ENCODE measurements at places on chromosomes 1 and 21.

- no peak for DNase-seq
Measured at GRCh38 chr1:244302876-244303609, 148.7 kb downstream of the ADSS2 start.

- DNase-seq, result no peak
Measured at GRCh38 chr1:210434223-210434622, 105.5 kb downstream of the HHAT start.

DNA sequence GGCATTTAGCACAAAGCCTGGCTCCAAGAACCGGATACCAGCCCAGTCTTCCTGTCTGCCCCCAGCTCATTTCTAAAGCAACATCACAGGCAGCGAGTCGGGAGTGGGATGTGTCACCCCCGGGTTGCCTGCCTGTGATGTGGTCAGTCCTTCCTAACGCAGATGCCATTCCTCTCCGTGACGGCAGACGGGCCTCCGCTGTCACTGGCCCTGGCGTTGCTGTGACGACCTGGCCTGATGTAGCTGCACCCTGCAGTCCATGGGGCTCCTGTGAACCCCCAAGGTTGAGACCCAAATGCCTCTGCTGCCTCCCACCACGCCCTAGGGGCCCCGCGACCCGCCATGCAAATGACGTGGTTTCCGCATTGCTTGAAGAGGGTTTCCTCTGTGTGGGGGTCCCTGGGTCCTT lies 12.3 kb downstream of the TNFRSF1B start:
- DNase-seq, result no peak

DNA sequence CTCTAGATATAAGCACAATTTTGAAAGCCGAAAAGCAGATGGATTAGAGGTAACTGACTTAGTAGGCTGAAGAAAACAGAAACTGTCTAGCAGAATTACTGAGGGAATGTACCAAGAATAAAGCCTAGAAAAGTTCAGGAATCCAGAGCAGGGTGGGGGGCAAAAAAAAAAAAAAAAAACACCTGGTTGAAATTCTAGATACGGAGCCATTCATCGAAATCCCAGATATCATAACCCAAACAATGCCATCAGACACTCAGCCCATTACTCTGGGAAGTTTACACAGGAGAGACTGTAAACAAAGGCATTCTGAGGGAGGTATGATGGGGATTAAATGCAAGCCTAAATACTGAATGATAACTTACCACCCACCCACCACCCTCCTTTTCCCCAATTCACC lies 45.6 kb downstream of the ENAH start:
- no peak for DNase-seq

GRCh38 chr1:110583505-110583904 lies 22.7 kb downstream of the KCNA2 start:
- no peak for DNase-seq

All from right atrium auricular region (tissue), 2 donors.